Thoracic aorta (tissue), 2 donors: ENCODE measurements at places on chromosomes 4 and X. TPM values are rescaled to one million over a fixed set of nuclear protein-coding genes. Genes with fewer than 3 reads are reported as not detected.

The FRMD7 gene
- 0.28 TPM for total RNA-seq

- no peaks in the 10 kb centered on the region for H3K36me3 ChIP-seq
- H3K4me3 ChIP-seq = no peak overlapping the region
- H3K27ac ChIP-seq = no peak overlapping the region
- no peak for DNase-seq
- H3K4me1 ChIP-seq = no peaks in the 10 kb centered on the region
Measured at GRCh38 chrX:85213792-85214530, 29.6 kb downstream of the SATL1 start.

- H3K36me3 ChIP-seq = no peaks in the 10 kb centered on the region
- no peak overlapping the region for H3K4me3 ChIP-seq
- H3K4me1 ChIP-seq = no peaks in the 10 kb centered on the region
- H3K27me3 ChIP-seq = no peaks in the 10 kb centered on the region
- no peak for DNase-seq
- no peak overlapping the region for H3K27ac ChIP-seq
Measured at GRCh38 chrX:136354201-136354600, 53.4 kb downstream of the ADGRG4 start.

DNA sequence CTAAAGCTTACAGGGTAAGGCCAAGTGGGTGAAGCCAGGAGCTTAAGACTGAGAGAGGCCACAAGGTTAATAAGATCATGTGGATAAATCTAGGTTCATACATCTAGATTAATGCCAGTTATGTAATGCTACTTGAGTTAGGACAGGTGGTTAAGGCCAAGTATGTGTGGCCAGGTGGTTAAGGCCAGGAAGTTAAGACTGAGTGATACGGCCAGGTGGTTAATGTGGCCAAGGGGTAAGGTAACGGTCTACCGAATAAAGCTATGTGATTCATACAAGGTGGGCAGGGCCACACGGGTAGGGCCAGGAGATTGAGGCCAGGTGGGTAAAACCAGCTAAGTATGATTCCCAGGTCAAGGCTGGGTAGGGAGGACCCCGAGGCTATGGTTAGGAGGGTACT is 223.0 kb downstream of the TACR3 start:
- no peaks in the 10 kb centered on the region for H3K27me3 ChIP-seq
- no peaks in the 10 kb centered on the region for H3K4me1 ChIP-seq
- H3K4me3 ChIP-seq = no peak overlapping the region
- H3K27ac ChIP-seq = no peak overlapping the region

DNA sequence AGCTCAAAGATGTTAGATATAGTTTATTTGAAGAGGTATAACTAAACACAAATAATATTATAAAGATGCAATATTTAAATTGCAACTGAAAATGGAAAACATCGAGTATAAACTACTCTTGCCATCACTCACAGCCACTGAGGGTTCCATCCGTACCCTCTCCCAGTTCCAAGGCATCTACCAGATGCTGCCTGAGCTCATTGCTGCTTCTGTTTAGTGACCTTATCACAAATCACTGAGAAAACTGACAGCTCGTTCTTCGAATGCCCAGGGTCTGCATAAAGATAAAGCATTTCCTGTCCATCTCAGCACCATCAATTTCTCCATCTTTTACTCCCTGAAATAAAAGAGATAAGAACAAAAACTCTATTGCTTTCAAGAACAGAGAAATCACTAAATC is 391.7 kb upstream of the NWD2 start:
- H3K4me3 ChIP-seq = no peak overlapping the region
- DNase-seq = no peak
- no peaks in the 10 kb centered on the region for H3K36me3 ChIP-seq
- H3K4me1 ChIP-seq = no peaks in the 10 kb centered on the region
- no peak overlapping the region for H3K27ac ChIP-seq

GRCh38 chr4:95835672-95836071 is 4.2 kb upstream of the PDHA2 start:
- DNase-seq = no peak
- H3K4me1 ChIP-seq = no peaks in the 10 kb centered on the region
- H3K27me3 ChIP-seq = no peaks in the 10 kb centered on the region
- no peaks in the 10 kb centered on the region for H3K36me3 ChIP-seq
- H3K4me3 ChIP-seq = no peak overlapping the region

DNA sequence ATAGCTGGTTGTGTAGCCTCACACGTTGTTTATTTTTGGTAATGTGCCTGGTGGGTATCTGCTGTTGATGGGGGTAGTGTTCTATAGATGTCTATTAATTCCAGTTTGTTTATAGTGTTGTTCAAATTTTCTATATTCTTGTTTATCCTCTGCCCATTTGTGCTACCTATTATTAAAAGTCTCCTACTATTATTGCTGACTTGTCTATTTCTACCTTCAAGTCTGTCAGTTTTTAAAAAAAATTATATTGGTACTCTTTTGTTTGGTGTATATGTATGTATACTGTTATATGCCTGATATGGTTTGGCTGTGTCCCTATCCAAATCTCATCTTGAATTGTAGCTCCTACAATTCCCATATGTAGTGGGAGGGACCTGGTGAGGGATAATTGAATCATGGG is 578.6 kb downstream of the PCDH7 start:
- H3K4me3 ChIP-seq = no peak overlapping the region
- H3K4me1 ChIP-seq = no peaks in the 10 kb centered on the region
- no peak for DNase-seq
- no peaks in the 10 kb centered on the region for H3K27me3 ChIP-seq
- no peaks in the 10 kb centered on the region for H3K36me3 ChIP-seq
- no peak overlapping the region for H3K27ac ChIP-seq

DNA sequence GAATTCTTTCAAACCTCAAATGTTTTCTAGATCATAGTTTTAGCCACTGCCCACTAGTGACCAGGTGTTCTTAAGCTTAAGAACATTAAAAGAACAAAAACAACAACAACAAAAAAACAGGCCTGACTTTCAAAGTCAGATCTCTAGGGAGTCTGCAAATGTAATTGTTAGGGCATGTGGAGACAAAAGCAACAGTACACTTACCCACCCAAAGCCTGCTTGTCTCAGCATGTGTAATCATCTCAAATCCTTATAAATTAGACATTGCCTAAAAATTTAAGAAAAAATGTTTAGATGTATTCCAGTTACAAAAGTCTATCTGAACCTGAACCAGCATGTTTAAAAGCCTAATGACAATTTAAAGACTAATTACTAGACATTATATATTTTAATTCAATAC is 79.9 kb downstream of the SLC7A11 start:
- no peak overlapping the region for H3K4me3 ChIP-seq
- H3K27ac ChIP-seq = no peak overlapping the region
- DNase-seq = no peak
- no peaks in the 10 kb centered on the region for H3K36me3 ChIP-seq
- no peaks in the 10 kb centered on the region for H3K4me1 ChIP-seq

- peaks cover 10% of the 10 kb centered on the region for H3K4me1 ChIP-seq
- H3K36me3 ChIP-seq = no peaks in the 10 kb centered on the region
- no peak overlapping the region for H3K4me3 ChIP-seq
- DNase-seq = no peak
- H3K27me3 ChIP-seq = no peaks in the 10 kb centered on the region
Measured at GRCh38 chrX:10923466-10923865, 187.7 kb upstream of the HCCS start.

GRCh38 chr4:10303291-10303690 is 153.9 kb downstream of the ZNF518B start:
- no peaks in the 10 kb centered on the region for H3K4me1 ChIP-seq
- no peaks in the 10 kb centered on the region for H3K36me3 ChIP-seq
- H3K27ac ChIP-seq = no peak overlapping the region
- no peak overlapping the region for H3K4me3 ChIP-seq
- H3K27me3 ChIP-seq = no peaks in the 10 kb centered on the region

The SERPINA7 gene
- not detected for total RNA-seq

The PRSS12 gene
- 0.27 TPM for total RNA-seq

The ARHGAP36 gene
- not detected for total RNA-seq

GRCh38 chr4:40763228-40763716 is 13.5 kb downstream of the NSUN7 start:
- no peak overlapping the region for H3K4me3 ChIP-seq
- no peaks in the 10 kb centered on the region for H3K27me3 ChIP-seq
- no peak overlapping the region for H3K27ac ChIP-seq
- no peak for DNase-seq
